CD4-positive, alpha-beta T cell treated with Interleukin-17A for 1 hour (primary cell): ENCODE measurements at places on chromosomes 7 and 10.

- DNase-seq = no peak
Observed at GRCh38 chr10:110218632-110219031, 11.2 kb downstream of the MXI1 start.

DNA sequence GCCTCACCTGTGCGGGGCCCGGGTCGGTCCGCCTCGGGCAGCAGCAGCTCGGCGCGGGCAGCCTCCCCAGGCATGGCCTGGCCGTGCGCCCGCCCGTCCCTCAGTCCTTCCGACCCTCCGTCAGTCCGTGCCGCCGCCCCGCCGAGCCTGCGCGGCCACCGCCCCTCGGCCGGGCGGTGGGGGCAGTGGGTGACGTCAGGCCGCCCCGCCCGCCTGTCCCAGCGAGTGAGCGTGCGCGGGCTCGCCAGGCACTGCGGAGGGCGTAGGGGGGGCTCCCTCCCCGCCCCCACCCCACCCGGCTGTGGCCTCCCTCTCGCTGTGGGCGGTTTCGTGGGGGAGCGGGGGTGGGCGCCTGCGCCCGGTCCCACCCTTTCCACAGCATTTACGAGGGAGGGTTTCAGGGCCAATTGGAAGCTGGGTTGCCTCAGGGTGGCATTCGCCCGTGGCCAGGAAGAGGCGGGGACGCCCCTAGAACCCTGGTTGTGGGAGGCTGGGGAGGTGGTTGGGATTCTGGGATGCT is at the start of gene NACAD:
Gene NACAD (minus strand): TSS at position 149 of the 520 bp plus-strand sequence. CDS start 75 bp downstream, at position 74.
- peak; percentile 35 for DNase-seq

DNA sequence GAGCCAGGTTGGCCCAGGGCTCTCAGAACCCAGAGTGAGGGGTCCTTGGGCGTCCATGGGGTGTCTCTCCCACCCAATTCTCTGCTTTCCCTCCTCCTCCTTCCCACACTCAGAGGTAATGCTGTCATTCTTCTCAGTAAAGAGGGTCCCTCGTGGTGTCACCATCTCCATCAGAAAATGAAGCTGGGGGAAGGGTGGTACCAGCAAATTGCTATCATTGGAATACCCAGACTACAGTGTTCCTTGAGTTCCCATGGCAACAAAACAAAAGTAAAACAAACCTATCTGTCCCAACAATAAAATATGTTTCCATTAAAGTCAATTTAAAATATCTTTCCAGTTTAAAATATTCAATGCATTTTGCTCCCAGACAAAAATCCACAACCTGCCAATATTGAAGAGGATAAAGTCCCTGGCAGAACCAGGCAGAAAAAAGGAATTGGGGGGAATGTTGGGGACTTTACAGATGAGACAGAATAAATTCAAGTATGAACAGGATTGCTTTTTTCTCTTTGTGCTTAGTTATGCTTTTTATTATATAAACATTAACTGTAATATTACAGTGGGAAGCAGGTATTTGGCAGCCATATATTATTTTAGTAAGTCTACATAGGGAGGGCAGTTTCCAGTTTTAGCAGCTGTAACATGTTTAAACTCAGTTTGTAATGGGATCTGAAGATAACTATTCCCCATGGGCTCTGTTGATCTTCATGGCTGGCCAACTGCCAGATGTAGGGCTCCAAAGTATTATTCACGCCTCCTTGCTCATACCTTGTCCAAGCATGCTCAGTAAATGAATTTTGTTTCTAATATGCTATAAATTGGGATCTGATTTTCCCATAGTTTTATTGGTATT is 182.1 kb downstream of the ARID5B start:
- DNase-seq = peak; percentile 73

DNA sequence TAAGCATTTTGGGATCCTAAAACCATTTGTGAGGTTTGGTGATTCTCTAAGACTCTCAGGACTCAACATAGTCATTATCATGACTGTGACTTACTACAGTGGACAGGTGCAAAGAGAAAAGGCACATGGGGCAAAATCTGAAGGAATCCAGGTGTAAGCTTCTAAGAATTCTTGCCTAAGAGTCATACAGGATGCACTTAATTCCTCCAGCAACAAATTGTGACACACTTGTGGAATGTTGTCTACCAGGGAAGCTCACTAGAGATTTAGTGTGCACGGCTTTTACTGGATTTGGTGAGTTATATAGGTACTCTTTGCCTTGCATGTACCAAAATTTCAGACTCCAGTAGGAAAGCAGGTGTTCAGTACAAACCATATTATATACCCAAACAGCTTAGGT is 47.9 kb downstream of the WAC start:
- no peak for DNase-seq

DNA sequence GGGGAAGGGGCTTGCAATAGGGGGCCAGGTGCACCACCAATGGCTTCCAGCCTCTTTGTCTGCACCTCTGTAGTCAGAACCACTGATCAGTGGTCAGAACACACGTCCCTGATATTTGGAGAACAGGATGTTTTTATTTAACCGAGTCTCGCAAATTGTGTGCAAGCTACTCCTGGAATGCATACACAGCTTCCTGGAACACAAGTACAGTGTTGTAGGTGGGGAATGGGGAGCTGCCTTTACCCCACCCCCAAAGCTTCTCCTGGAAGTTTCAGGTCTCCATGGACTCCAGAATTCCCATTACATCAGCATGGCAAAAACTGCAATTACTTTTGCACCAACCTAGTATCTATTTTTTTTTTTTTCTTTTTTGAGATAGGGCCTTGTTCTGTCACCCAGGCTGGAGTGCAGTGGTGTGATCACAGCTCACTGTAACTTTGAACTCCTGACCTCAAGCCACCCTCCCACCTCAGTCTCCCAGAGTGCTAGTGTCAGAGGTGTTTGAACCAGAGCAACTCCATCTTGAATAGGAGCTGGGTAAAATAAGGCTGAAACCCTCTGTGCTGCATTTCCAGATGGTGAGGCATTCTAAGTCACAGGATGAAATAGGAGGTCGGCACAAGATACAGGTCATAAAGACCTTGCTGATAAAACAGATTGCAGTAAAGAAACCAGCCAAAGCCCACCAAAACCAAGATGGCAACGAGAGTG is 374.0 kb downstream of the CALN1 start:
- no peak for DNase-seq

DNA sequence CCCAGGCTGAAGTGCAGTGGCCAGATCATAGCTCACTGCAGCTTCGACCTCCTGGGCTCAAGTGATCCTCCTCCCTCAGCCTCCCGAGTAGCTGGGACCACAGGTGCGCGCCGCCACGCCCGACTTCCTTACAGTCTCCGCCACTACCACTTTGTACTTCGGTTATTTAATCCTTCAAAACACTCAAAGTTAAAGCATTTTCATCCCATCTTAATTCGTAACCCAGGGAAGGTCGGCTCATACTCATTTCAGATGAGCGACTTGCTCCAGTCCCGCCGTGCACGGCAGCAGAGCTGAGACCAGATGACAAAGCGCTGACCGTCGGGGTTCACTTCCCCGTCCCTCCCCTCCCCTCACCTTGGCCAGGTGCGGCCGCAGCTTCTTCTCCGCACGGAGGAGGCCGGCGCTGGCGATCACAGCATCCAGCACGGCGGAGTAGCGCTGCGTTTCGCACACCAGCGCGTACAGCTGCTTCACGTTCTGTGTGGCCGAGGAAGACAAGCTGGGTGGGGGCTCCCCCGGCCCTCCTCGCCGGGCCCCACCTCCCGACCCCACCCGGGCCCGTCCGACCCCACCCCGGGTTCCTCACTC is 457 bp downstream of the NSUN5 start:
- no peak for DNase-seq

DNA sequence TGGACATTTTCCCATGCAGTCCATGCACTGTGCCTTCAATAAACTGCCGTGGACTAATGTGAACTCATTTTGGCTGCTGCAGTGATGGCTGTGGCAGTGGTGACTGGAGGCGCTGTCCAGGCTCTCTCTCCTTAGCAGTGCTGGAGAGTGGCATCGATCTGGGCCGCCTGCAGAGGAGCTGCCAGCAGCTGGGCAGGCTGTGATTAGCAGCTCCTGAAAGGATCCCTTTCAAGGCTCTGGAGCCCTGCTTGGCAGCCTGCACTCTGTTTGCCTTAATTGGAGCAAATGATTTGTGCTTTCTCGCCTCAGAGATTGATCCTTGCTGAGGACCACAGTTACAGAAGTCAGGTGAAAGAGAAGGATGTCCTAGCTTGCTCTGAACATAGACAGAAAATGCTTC is 130.1 kb upstream of the VWC2 start:
- no peak for DNase-seq

- DNase-seq = peak; percentile 62
Observed at GRCh38 chr10:95841661-95842498, 65.9 kb upstream of the CC2D2B start.

GRCh38 chr10:98832738-98833137 is 386.0 kb upstream of the HPS1 start:
- no peak for DNase-seq
